ENCODE measurements at places on chromosomes 16 and 17.

DNA sequence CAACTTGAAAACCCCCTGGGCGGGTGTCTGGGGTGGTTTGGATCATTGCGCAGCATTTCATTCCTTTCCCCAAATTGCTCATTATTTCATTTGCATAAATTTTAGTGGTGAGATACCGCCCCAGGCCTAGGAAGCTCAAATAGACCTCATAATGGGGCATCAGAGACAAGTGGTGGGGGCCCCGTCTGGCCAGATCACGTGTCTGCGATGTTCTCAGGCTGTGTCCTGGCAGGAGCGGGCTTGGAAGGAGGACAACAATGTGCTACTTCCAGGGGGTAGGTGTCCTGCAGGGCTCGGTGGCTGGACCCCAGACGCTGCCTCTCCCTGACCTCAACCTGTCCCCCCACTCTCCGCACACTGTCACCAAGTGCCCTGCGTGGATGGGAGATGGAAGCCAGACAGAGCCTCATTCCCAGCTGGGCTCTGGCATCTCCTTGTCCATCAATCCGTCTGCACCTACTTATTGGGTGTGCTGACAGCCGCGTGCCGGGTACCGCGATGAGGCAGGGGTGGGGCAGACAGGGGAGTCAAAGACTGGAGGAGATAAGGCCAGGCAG, 116.9 kb downstream of the NTN1 start:
- DNase-seq = no peak

GRCh38 chr17:30594223-30594952, 117.2 kb downstream of the GOSR1 start:
- no peak for DNase-seq

- no peak for DNase-seq
Observed at GRCh38 chr17:3594976-3595375, 14.2 kb downstream of the TRPV1 start.

- DNase-seq = no peak
Observed at GRCh38 chr16:79994418-79994817, 393.9 kb upstream of the MAF start.

DNA sequence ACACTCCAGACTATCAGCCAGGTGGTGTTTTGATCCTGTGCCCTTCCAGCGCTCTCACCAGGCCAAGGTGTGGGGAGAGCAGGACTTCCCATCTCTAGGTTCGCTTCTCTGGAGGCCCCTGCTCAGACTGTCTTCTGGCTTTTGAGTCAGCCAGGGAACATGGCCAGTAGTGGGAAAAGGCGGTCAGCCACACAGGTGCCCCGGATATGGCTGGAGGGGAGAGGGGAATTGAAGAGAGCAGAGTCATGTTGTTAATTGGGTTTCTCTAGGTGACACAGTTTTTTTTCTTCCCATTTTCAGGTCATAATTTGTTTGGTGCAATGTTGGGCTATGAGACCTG, 1.5 kb downstream of the MINK1 start:
- no peak for DNase-seq

GRCh38 chr16:53846971-53847370, 143.0 kb downstream of the FTO start:
- DNase-seq = no peak

GRCh38 chr17:17757956-17758845, 76.9 kb downstream of the RAI1 start:
- DNase-seq = no peak

DNA sequence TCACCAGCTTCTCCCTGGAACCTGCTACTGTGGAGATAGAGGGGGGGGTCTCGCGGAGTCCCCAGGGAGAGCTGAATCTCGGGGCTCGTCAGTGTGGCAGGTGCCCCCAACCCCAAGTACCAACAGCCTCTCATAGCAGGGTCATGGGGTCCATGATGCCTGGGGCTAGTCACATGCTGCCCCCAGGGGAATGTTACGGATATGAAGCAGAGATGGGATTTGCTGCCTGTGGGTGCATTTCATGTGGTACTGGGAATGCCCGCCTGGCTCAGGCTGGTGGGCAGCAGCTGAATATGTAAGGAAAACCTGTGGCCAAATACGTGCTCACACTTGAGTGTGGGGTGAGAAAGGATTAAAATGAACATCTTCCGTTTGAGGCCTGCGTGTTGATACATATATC, 49.4 kb downstream of the MEAK7 start:
- no peak for DNase-seq

DNA sequence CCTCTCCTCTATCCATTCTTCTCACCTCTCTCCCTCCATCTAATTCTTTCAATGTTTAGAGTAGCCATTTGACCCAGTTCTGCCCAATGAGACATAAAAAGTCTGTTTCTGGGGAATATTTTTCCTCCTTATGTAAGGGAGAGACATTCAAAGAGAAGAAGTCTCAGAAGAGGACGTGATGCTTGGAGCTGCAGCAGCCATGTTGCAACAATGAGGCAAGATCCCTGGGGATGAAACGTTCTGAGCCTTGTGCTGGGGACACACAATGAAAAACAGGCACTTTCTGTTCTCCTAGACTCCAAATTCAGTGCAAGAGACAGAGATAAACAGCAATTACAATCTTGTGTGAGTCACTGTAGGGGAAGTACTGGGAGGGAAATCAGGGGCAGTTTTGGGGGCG, 130.8 kb downstream of the FOXL1 start:
- no peak for DNase-seq

DNA sequence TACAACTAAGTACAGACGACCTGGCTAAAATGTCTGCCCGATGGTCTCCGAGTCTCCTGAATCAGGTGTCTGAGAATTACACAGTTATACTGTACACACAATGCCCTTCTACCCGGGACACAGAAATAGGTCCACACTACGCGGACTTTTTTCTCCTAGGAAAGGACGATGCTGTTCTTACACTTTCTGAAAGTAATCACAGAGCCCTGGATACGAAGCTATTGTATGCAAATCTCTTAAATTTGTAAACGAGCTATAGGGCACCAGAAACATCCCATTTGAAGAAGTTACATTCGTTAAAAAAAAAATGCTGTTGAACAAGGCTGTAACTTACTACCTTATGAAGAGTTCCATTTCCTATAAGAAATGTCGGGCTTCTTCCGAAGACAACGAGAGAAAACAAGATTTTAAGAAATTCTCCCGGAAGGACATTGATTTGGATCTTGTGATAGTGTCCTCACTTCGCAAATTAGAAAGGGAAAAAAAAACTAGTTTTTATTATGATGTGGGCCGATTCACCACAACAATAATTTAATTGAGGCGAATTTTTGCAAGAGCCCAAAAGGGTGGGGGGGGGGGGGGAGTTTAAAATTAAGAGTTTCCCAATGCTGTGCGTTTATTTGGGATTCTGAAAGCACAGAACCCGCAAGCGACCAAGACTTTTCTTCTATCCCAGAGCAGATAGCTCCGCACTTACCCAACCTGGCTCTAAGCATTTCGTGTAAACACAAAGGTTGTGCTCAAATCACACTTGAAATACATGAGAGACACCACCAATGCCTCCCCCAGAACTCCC, 1.5 kb upstream of the SOX9 start:
- no peak for DNase-seq

DNA sequence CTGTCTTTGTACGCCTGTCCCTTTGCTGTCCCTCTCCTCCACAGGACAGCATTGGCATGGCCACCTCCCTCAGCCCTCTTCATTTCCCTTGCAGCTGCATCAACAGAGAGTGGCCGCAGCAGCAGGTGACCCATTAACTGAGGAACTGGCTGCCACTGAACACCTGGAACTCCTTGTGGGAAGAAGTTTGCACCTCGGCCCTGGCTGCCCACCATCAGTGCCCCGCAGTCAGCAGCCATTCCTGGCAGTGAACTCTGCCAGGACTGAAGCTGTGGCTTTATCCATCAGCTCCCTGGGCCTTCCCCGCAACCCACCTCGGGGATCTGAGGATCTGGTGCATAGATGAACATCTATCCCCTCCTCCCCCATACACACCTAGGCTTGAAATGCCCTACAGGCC, 13.1 kb upstream of the RNF135 start:
- DNase-seq = no peak

GRCh38 chr17:14307560-14308024, 6.7 kb downstream of the HS3ST3B1 start:
- DNase-seq = no peak

DNA sequence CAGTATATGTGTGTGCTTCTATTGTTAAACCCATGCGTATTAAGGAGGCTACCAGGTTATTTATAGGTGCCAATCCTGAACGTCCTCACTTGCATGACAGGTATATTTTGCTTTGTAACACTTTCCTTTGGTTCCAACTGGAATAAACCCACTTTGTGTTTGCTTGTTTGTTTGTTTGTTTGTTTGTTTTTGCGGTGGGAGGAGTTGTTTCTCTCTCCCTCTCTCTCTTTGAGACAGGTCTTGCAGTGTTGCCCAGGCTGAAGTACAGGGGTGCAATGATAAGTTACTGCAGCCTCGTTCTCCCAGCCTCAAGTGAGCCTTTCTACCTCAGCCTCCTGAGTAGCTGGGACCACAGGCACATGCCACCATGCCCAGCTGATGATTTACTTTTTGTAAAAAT, 28.7 kb downstream of the NACA2 start:
- DNase-seq = no peak

DNA sequence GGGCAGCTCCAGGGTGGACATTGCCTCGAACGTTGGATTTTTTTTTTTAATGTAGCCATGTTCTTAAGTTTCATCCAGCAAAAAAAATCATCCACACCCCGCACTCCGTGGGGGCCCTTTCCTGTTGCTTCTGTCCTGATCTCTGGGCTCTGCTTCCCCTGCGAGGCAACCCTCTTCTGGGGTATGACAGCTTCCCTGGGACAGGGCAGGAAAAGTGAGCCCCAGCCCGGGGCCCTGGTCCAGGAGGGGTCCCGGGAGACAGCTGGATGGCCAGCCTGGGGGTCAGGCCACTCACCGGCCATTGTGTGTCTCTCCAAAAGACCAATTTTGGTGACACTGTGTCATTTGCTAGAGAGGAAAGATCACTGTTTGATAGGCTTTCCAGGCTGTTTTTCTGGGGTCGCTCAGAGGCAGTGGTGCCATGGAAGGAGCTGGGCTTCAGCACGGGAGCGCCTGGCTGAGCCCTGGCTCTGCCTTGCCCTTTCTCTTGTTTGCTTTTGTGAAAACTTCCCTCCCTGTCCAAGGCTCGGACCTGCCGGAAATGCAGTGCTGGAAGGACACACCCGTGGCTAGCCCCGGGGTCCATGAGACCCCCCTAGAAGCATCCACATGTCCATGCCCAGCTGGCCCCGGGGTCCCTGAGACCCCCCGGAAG, 41.0 kb upstream of the CHMP6 start:
- no peak for DNase-seq

- peak; percentile 70 for DNase-seq
Observed at GRCh38 chr17:40531051-40531991, 29.9 kb upstream of the TNS4 start.

- DNase-seq = no peak
Observed at GRCh38 chr16:70572050-70572925, 48.7 kb downstream of the SF3B3 start.

GRCh38 chr17:45087978-45088377, 26.9 kb downstream of the NMT1 start:
- no peak for DNase-seq

- peak; percentile 43 for DNase-seq
Observed at GRCh38 chr16:88505405-88506082, 52.5 kb downstream of the ZFPM1 start.

- no peak for DNase-seq
Observed at GRCh38 chr16:19127674-19128131, 13.9 kb downstream of the ITPRIPL2 start.

DNA sequence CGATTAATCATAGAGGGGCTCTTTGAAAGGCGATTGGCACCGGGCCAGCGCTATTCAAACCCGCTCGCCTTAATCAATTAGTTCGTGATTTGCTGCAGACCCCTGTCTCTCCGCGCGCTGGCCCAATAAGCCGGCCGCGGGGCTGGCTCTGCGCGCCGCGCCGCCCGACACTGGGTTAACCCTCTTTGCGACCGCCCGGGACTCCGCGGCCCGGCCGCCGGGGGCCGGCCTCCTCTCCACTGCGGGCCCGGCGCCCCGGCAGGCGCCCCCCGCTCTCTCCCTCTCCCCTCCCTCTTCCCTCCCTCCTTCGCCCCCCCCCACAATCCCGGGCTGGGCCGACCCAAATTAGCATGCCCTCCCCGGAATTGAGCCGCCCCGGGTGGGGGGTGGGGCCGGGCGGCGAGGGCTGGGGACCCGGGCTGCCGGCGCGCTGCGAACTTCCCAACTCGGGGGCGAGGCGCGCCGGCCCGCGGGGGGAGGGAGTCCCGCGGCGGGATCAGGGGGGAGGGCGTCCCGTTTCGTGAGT, 428 bp upstream of the SALL1 start:
- no peak for DNase-seq

GRCh38 chr17:75587675-75588595, at the start of gene MYO15B:
MYO15B (plus strand) TSS chr17:75587800; CDS start chr17:75588058, 258 bp downstream.
- peak; percentile 39 for DNase-seq

- DNase-seq = no peak
Observed at GRCh38 chr16:86977076-86977676, 340.0 kb downstream of the C16orf95 start.

- no peak for DNase-seq
Observed at GRCh38 chr16:28555561-28555960, 1.8 kb downstream of the SGF29 start.

- no peak for DNase-seq
Observed at GRCh38 chr17:80109713-80110446, 8.5 kb downstream of the GAA start.

DNA sequence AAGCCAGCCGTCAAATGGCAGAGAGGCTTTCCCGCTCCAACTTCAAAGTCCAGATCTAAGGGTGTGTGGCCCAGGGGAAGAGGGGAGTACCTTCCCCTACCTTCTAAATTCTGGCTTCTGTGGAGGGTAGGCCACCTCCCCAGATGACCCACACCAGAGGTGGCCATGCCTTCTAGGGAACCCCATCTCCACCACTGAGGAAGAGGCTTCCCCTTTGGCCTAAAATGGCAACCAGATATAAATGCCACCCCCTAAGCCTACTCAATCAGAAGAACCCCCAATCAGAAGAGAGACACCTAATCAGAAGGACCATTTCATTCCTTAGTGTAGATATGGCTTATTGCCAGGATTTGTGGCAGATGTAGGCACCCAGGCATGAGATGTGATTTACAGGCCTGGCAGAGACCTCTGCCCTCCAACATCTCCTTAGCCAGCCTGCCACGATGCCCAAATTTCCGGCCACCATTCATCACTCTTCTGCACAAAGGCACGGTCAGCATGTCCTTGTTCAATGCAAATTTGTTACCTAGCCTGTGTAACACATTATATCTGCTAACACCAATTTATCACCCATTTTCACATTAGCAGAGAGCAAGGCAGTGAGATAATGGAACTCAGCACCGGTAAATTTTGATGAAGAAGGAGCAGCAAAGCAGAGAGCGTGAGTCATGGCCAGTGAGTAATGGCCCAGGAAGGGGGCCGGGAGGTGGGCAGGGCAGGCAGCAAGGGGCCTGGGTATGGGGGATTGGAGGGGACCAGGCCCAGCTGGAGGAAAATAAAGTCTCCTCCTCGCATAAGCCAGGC, 1.2 kb upstream of the MGAT5B start:
- no peak for DNase-seq

DNA sequence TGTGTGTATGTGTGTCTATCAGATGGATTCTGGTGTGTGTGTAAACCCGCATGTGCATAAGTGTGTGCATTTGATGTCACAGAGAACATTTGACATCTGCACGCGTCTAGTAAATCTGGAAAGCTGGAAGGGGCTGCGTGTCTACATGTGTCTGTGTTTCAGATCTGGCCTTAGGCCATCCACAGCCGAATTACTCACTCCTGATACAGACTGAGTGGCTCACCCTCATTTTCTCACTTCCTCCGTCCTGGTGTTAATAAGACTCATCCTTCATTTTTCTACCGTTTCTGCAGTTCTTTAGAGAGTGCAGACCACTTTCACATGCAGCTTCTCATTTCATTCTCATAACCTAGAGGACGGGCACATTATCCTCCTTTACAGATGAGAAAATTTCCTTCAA, 491.6 kb downstream of the CDH13 start:
- DNase-seq = no peak
